ENCODE measurements at places on chromosomes 2 and 18.

- DNase-seq: no peak
These were observed 81.5 kb downstream of the BCL2 start for GRCh38 chr18:63237881-63238692.

DNA sequence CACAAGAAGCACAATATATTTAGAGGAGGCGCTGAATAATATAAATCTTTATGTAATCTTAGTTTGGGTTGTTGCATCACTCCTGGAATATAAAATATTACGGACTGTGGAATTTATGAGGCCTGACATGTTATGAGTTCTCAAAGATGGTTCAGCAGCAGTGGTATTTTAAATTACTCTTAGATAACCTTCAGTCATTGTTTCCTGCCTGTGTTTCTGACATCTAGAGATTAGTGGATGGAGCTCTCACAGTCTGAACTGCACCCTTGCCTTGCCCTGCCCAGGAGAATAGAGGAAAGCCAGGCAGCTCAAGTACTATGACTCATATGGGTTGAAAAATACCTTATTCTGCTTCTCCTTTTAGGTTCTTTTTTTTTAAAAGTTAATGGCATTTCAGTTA, 70.0 kb downstream of the ACSL3 start:
- no peak for DNase-seq

DNA sequence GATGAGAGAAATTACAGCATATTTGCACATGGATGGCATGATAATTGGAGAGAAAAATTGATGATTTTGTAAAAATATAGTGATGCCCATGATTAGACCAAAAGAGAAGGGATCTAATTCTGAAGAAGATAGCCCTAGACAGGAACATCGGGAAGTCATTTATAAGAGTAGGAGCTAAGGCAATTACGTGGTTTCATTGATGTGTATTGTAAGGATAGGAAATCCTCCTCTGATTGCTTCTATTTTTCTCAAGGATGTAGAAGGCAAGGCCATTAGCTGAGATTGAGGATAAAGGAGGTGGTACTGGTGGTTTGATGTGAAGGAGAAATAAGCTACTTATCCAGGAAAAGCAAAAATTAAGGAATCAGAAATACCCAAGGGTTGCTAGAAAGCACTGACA, 176.5 kb upstream of the SOX11 start:
- no peak for DNase-seq

DNA sequence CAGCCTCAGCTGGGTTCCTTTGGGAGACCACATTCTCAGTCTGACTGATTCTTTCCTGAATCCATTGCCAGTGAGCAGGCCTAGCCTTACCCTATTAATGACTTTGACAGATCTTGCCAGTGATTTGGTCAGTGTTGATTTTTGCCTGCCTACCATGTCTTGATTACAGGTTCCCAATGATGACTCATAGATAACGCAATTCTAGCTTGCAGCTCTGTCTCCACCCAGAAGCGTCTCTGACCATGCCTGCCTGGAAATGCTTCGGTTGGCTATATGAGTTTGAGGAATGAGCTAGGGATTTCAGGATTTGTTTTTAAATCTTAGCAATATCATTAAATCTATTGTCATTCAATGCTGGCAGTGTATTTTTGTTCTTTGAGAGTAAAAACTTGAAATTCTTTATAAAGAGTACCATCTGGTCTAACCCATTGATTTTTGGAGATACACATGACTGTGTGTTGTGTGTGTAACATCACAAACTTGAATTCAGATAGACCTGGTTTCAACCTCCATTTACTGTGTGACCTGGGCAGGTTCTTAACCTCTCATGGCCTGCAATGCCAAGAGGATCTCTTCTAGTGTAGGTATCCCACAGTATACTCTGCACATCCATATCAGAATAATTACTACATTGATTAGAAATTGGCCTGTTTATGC, 57.0 kb downstream of the CCDC150 start:
- no peak for DNase-seq

GRCh38 chr2:216418981-216419380, 6.7 kb downstream of the SMARCAL1 start:
- DNase-seq: no peak

GRCh38 chr2:5983511-5984272, 291.5 kb downstream of the SOX11 start:
- DNase-seq: no peak

All from CD8-positive, alpha-beta memory T cell (primary cell).